Fibroblast of the aortic adventitia (primary cell): ENCODE measurements at places on chromosomes 11 and 22.

DNA sequence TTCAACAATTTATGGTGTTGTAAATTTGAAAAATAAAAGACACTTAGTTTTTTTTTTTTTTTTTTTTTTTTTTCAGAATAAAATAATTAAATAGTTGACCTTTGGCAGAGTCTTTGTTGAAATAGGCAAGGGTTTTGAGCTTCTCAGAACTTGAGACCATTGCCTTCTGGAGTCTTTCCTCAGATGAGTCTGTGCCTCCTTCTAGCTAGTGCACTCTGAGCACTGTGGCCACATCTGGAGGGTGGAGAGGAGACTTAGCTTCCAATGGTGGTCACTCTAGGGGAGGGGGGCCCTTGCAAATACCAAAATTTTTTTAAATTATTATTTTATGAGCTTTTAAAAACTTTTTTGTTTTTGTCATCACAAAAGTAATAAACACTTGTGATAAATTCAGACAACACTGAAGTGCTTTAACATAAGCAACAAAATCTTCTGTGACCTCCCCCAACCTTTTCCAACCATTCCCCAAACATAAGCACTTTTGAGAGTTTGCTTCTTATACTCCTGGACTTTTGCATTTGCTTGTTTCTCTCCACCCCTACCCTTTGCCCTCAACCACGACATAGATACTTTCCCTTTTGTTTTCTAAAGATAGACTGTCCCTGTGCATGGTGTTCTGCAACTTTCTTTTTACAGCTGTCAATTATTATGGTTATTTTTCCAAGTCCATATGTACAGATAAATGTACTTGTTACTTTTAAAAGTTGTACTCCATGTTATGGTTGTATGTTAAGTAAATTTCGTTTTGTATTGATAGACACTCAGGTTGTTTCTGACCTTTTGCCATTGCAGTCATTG, 41.1 kb downstream of the BMAL1 start:
- no peak for DNase-seq

DNA sequence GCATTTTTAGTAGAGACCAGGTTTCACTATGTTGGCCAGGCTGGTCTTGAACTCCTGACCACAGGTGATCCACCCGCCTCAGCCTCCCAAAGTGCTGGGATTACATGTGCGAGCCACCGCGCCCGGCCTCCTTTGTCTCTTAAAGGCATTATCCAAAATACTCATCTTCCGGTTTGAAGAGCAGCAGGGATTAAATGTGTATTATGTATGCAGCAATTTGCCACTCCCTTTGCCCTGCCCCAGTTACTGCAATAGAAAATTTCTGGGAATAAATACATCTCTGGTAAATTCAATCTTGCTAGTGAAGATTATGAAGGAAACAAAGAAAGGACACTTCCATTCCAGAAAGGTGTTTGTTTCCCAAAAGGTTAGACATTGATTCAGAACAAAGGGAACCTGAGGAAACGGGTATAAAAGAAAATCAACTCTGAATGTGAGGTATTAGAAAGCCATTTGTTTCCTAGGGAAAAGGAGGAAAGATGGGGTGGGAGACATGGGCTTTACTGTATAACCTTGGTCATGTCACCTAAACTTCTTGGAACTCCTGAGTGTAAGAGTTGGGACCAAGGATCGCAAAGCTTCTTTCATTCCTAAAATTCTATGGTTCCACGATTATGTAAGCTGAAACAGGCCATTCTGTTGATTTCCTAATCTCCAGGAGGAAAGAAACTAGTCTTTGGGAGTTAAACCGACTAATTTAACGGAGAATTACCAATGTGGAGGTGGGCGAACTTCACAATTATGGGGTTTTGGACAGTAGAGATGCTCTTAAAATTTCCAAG, 959 bp upstream of the HIPK3 start:
- peak; percentile 39 for DNase-seq

DNA sequence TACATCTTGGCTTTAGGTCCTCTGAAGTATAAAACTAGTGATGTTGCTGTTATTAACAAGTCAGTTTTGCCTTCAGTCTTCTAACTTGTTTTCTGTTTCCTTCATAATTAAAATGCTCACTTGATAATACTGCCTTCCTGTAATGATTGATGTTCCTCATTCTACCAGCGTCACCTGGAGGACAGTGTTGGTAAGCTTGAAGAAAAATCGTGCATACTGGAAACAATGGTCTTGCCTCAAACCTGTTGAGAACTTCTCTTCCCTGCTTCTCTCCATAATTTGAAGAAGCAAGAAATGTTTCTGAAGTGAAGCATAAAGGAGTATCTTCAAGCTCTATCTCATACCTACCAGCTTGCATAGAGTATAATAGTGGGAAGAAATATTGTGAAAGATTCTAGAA, 3.0 kb downstream of the YWHAH start:
- no peak for DNase-seq

DNA sequence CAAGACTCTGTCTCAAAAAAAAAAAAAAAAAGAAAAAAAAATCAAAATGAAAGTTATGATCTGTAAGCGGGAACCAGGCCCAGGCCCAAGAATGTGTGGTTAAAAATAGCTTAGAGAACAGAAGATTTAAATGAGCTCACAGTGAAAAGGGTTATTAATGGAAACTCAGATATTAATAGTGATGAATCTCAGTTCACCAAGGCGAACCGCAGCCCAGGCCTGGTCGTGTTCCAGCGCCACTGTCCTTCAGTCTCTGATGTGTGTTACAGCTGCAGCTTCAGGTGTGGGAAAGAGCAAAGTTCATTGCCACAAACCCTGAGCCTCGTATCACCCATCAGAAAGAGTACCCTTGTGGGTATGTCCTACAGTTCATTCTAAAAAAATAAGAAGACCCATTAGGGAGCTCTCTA, 107.1 kb downstream of the GAB2 start:
- peak; percentile 66 for DNase-seq

GRCh38 chr11:4095509-4096230, 1.1 kb downstream of the RRM1 start:
- peak; percentile 65 for DNase-seq
